Stimulated activated CD8-positive, alpha-beta memory T cell treated with anti-CD3 and anti-CD28 coated beads, Interleukin-2, amount 100 ng/mL, for 1 hour (primary cell): ENCODE measurements at places on chromosomes 13 and 19.
A peak's percentile ranks its signal among the peaks of the same experiment; 100 is the strongest.

DNA sequence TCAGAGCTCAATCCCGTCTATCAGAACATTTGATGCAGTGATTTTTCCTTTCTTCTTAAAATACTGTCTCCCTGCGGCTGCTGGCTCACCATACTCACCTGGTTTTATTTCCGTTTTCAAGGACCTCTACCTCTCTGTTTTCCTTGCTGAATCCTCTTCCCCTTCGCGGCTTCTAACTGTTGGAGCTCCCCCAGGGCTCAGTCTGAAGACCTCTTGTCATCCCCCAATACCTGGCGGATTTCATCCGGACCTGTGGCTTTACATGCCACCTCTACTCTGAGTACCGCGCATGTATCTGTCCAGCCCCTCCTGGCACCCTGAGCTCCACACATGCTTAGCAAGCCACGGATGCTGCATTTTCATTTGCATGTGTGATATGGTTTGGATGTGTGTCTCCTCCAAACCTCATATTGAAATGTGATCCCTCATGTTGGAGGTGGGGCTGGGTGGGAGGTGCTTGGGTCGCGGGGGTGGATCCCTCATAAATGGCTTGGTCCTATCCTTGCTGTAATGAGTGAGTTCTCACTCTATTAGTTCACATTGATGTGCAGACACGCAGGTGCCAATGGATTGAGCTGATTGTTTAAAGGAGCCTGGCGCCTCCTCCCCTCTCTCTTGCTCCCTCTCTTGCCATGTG, 106.2 kb upstream of the LSM14A start:
- DNase-seq, result no peak

GRCh38 chr19:11530432-11530831, 1.5 kb upstream of the ECSIT start:
- DNase-seq, result no peak

GRCh38 chr19:45764475-45764874, 4.6 kb downstream of the SIX5 start:
- no peak for DNase-seq

- DNase-seq, result no peak
Measured at GRCh38 chr13:66830940-66831716, 399.0 kb downstream of the PCDH9 start.

DNA sequence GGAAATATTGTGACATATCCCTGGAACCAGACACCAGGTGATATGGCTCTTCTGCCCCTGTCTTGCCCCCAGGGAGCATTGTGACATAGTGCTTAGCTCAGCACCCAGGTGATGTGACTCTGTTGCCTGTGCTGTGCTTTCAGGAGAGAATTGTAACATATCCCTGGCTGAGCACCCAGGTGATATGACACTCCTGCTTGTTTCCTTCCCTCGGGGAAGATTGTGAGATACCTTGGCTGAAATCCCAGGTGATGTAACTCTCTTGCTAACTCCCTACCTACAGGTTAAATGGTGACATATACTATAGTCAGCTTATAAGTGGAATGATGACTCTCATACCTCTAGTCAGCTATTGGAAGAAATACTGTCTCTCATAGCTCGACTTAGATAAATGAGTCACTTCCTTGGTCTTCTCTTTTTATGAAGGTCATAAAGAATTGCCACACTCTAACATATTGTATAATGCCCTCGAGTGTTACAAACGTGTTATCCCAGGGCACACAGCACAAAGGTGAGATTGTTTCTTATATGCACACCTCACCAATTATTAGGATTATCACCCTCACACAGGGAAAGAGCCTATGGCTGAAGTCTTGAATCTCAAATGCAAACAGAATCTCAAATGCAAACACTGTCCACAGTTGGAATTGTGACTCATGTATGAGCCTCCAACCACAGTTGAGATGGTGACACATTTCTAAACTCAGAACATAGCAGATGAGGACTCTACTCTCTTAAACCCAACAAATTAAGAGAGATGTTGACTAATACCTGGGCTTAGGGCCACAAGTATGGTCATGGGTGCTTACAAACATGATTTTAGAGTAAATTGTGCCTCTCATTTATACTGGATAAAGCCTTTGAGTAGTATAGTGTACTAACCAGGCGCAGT, 32.7 kb upstream of the ZNF254 start:
- DNase-seq, result no peak

DNA sequence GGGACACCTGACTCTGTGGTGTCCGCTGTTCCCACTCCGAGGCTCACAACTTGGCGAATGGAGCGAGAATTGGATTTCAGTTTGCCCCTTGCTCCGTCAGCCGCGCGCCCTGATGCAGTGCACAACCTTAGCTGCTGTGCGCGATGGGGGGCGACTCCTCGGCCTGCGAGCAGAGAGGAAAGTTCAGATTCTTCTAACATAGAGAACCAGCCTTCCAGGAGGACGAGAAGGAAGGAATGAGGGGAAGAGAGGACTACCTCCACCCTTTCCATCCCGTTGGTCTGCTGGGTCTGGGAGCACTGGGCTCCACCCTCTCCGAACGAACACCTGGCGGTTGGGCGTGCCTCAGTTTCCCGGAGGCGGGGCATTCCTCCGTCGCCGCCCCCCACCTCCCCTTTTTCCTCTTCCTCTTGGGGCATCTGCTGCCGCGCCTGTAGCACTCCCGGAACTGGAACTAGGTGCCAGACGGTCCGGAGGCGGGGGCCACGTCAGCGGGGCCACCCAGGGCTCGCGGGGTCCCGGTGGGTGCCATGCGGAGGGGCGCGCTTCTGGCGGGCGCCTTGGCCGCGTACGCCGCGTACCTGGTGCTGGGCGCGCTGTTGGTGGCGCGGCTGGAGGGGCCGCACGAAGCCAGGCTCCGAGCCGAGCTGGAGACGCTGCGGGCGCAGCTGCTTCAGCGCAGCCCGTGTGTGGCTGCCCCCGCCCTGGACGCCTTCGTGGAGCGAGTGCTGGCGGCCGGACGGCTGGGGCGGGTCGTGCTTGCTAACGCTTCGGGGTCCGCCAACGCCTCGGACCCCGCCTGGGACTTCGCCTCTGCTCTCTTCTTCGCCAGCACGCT, at the start of gene KCNK6:
Gene KCNK6, plus strand, starts transcription at position 425 of the 838 bp plus-strand sequence. Its CDS starts 106 bp downstream, at position 531.
- no peak for DNase-seq

DNA sequence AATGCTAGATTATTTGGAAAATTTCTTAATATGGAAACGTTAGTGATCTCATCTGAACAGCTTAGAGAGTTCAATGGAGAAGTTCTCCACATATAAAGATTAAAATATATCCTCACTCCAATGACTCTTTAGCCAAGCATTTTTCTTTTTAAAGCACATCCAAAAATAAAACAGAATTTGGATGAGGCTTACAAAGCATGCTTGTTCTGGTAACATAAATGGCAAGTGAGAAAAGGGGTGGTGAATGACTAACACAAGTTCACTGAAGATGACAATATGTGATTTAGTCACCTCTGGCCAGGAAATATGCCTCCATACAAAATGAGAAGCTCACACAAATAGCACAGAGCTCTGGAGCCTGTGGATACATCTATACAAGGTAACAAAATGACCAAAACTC, 253.0 kb downstream of the PCDH20 start:
- DNase-seq, result no peak

- peak; percentile 9 for DNase-seq
Measured at GRCh38 chr19:35828692-35829301, 16.2 kb upstream of the PRODH2 start.

- no peak for DNase-seq
Measured at GRCh38 chr13:97786510-97786909, 167.0 kb upstream of the IPO5 start.

GRCh38 chr19:480016-480855, 16.1 kb upstream of the MADCAM1 start:
- DNase-seq, result no peak

- no peak for DNase-seq
Measured at GRCh38 chr13:110907951-110908898, 6.6 kb downstream of the ANKRD10 start.
